ENCODE measurements at places on chromosomes 5 and 9.

GRCh38 chr5:37037840-37038239 lies 161.3 kb downstream of the NIPBL start:
- no peak for DNase-seq

DNA sequence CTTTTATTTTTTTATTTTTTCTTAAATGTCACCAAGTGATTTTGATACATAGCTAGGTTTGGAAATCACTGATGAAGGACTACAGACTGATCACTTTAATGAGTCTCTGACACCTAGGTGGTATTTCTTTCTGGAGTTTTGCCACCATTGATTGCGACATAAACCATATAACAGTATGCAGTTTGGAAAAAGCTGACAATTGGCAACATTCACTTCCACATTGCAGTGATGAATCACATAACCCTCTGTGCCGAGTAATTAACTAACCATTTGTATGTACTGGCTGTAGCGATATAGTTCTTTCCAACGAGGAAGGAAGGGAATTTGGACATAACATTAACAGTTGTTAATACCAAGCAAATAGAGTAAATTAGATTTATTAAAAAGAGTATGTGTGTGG lies 222.9 kb upstream of the EFNA5 start:
- no peak for DNase-seq

DNA sequence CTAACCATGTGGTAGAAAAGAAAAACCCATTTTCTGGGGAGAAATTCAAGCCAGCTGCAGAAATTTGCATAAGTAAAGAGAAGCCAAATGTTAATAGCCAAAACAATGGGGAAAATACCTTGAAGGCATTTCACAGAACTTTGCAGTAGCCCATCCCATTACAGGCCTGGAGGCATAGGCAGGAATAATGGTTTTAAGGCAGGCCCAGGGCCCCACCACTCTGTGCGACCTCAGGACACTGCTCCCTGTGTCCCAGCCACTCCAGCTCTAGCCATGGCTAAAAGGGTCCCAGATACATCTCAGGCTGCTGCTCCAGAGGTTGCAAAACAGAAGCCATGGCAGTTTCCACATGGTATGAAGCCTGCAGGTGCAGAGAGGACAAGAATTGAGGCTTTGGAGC lies 253.3 kb downstream of the CTNND2 start:
- no peak for DNase-seq

DNA sequence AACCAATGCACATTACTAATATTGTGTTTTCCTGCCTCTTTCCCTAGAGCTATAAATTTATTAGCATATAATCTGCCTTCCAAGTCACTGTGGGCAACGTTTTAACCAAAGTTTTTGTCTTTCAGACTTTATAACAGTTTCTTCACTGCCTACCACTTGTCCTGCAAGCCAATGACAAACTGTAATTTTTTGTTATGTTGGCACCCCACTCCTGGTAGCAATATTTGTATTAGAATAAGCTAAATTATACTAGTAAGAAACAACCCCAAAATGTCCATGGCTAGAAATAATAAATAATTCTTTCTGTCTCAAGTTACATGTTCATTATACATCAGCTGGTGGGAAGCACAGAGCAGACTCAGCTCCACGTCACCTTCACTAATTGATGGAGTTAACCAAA lies 51.7 kb downstream of the ATPSCKMT start:
- no peak for DNase-seq

DNA sequence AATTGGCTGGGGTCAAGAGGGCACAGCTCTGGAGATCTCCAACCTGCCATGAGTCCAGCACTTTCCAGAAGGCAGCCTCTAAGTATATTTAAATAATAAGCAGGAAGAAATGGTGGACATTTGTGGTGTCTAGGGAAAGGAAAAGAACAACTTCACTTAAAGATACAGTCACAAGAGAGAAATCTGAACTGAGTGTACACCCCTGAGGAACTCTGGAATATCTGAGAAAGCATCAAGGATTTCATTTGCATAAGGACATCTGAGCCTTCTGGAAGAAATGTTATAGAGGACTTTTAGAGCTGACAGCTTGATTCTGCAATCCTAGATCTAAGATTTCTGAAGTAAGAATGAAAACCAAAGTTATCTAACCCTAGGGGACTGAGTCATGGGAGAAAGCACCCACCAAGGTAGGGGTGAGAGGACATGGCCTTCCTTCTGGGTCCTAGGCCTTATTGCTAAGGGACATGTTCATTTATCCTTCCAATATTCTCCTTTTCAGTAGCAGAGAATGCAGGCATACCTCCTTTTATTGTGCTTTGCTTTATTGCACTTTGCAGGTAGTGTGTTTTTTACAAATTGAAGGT lies 253.4 kb upstream of the SLC24A2 start:
- DNase-seq: no peak
